Tibial nerve (tissue), 4 donors: ENCODE measurements at places on chromosomes 13 and 19. TPM values are rescaled to one million over a fixed set of nuclear protein-coding genes. Genes with fewer than 3 reads are reported as not detected.

DNA sequence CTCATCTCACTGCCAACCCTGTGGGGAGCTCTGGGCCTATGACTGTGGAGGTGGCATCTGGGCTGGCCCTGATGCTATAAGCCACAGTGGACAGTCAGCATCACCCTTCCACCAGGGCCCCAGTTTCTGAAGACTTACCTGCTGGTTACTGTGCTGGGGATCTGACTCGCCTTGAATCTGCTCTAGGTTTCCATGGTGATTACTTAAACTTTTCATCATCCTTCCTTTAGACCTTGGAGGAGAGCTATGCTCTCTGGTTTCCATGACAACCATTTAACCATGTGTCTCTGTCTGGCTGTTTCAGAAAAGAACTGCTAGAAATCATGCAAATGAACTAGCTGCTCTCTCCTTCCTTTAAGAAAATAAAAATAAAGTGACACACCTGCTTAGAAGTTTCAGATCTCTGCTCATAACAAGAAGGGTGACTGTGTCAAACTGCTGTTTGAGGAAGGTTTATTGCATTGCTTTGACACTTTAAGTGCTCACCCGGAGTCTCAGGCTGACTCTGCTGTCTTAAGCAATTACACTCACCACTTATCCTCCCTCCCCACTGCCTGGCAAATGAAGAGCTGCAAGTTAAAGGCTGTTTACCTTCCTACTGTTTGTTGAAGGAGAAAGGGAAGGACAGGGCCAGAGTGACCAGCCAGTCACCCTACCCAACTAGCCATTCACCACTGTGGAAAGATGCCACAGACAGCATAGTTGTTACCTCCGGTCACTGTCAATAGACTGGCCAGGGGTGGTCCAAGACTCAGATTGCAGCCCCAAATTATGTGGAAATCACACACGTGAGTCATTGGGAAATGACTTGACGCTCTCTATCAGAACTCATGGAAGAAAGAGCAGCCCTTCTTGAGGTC, 87.6 kb downstream of the HSPH1 start:
- no peak overlapping the region for H3K4me3 ChIP-seq
- H3K36me3 ChIP-seq, result no peaks in the 10 kb centered on the region
- no peak for DNase-seq

- DNase-seq, result no peak
- no peak overlapping the region for H3K27ac ChIP-seq
- H3K36me3 ChIP-seq, result no peaks in the 10 kb centered on the region
- no peak overlapping the region for H3K4me3 ChIP-seq
- H3K27me3 ChIP-seq, result no peaks in the 10 kb centered on the region
These were observed 10.1 kb downstream of the DPY19L3 start for GRCh38 chr19:32415669-32416068.

The URAD gene
- total RNA-seq, result not detected

GRCh38 chr19:38617764-38618589, at the start of gene MAP4K1:
Gene MAP4K1, minus strand, starts transcription at chr19:38617953. Its CDS starts 58 bp downstream, at chr19:38617895.
- no peaks in the 10 kb centered on the region for H3K27me3 ChIP-seq
- H3K27ac ChIP-seq, result peak within 1 kb of the TSS; percentile 92
- DNase-seq, result no peak
- peak within 1 kb of the TSS; percentile 59 for H3K4me3 ChIP-seq
- peaks cover 10% of the 10 kb centered on the region for H3K4me1 ChIP-seq

The COG3 gene
- total RNA-seq, result 34.1 TPM

GRCh38 chr19:34155686-34156085, 16.6 kb upstream of the LSM14A start:
- H3K36me3 ChIP-seq, result no peaks in the 10 kb centered on the region
- no peak for DNase-seq
- no peaks in the 10 kb centered on the region for H3K4me1 ChIP-seq
- H3K27me3 ChIP-seq, result no peaks in the 10 kb centered on the region
- no peak overlapping the region for H3K4me3 ChIP-seq

GRCh38 chr19:30313353-30313750, 58.8 kb upstream of the ZNF536 start:
- no peaks in the 10 kb centered on the region for H3K36me3 ChIP-seq
- H3K27me3 ChIP-seq, result no peaks in the 10 kb centered on the region
- H3K4me3 ChIP-seq, result no peak overlapping the region
- peaks cover 2% of the 10 kb centered on the region for H3K4me1 ChIP-seq
- DNase-seq, result no peak

DNA sequence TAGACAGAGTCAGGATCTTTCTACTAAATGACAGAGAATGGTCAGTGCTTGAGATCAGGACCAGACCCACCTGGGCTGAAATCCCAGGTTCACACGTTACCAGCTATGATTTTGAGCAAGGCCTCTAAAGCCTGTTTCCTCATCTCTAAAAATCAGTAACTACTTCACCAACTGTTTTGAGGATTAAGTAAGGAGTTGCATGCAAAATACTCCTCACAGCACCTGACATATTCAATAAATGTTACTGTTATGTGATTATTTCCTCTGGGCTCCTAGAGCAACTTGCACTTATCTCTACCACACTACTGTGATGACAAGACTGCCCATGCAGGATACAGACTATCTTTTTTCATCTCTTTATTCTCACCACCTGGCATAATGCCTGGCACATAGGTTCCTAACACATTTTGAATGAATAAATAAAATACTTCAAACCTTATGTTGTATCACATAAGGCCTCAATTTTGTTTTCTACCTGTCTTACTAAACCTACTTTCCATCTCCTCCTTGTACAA, 1.8 kb downstream of the KATNAL1 start:
- H3K27ac ChIP-seq, result no peak overlapping the region
- no peaks in the 10 kb centered on the region for H3K36me3 ChIP-seq
- no peak for DNase-seq
- no peaks in the 10 kb centered on the region for H3K27me3 ChIP-seq

- no peak for DNase-seq
- no peaks in the 10 kb centered on the region for H3K36me3 ChIP-seq
- H3K4me3 ChIP-seq, result peak overlapping the region; percentile 37
- peak overlapping the region; percentile 65 for H3K27ac ChIP-seq
- H3K27me3 ChIP-seq, result no peaks in the 10 kb centered on the region
These were observed 151.4 kb downstream of the PDS5B start for GRCh38 chr13:32737679-32738078.

DNA sequence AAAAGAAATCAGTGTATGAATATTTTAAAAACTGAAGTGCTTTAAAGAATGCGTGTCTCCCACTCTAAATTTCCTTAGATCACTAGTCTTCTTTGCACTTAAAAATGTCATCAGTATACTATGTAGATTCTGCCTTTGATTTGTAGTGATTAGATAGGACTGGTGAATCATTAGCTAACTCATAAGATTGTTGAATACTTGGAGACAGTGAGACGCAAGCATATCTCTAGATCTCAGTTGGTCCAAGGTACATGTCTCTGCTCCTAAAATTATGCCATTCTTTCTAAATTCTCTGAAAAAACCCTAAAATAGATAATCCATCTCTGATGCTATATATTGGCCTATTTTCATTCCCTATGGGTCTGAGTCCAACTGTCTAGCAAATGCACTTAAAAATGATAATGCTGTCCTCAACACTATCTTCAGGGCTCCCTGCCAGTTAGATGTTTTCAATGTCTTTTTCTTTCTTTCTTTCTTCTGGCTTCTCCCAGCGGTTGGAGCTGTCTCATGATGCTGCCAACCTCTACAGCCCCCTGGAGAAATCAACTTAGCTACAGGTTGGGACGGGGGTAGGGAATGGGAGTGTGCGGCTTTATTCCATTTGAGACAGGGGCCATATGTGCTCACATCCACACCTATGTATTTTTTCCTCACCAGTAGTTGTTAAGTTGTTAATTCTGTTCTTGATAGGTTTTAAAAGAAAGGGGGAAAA, 301.0 kb downstream of the NDFIP2 start:
- no peaks in the 10 kb centered on the region for H3K36me3 ChIP-seq
- H3K4me1 ChIP-seq, result no peaks in the 10 kb centered on the region
- no peak overlapping the region for H3K27ac ChIP-seq
- H3K27me3 ChIP-seq, result no peaks in the 10 kb centered on the region

The CHST8 gene
- 0.39 TPM for total RNA-seq

The CEACAM3 gene
- not detected for total RNA-seq
